OCI-LY7 (cell line): ENCODE measurements at places on chromosomes 1 and 21.

GRCh38 chr1:151444783-151445177 is 14.5 kb downstream of the POGZ start:
- DNase-seq, result peak; percentile 31

DNA sequence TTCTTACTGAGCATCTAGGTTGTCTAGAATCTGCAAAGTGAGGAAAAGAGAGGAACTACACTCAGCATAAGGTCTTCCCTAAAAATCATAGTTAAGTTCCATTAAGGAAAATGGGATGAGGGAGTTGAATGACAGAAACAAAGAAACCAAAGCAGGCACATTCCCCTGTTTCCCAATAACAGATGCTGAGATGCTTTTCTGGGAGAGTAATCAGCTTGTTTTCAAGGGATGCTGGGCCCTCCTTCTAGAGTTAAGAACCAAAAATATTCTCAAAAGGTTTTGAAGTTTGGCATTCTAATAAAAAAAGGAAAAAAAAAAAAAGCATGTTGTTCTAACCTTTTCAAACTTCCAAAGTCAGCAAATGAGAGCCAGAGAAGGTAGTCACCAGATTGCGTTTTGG is 105.2 kb upstream of the ZNF648 start:
- no peak for DNase-seq

DNA sequence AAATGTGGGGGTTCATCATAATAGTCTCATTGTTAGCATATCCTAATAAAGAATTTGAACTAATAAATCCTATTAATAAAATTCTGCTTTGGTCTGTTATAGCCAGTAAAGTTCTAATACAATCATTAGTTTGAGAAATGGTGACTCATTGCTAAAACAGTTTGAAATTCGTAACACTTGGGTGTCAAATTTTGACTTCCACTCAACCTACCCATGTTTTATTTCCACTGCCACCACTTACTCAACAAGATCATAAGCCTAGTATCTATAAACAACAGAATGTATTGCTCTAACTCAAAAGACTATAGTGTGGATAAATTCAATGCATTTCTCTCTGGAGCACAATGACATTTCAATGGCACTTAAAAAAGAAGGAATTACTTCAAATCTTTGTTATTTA is 29.1 kb downstream of the LGALS8 start:
- no peak for DNase-seq

GRCh38 chr1:28045777-28046176 is 42.6 kb downstream of the EYA3 start:
- no peak for DNase-seq

- no peak for DNase-seq
Observed at GRCh38 chr1:160901768-160902167, 16.8 kb upstream of the ITLN1 start.

DNA sequence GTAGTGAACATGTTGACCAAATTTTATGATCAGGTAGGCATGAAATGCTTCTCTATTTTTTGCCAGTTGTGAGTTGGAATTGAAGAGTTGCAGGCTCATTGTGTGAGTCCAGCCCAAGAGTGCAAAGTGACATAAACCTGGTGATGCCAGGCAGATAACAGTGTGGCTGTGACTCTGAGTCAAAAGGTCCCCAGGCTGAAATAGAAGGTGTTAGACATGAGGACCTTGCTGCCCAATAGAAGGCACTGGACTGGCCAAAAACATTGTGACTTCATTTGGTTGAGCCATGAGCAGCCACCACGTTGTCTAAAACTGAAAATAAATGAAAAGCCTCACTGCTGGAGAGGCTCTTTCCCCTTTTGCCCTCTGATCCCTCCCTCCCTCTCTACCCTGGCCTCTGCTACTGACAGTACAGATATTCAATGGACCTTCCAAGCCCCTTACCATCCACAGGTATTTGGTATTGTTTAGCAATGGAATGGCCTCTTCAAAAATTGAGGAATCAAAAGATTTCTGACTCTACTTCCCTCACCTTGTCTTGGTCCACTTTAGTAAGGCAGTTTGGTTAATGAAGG is 67.8 kb upstream of the ABCD3 start:
- no peak for DNase-seq

DNA sequence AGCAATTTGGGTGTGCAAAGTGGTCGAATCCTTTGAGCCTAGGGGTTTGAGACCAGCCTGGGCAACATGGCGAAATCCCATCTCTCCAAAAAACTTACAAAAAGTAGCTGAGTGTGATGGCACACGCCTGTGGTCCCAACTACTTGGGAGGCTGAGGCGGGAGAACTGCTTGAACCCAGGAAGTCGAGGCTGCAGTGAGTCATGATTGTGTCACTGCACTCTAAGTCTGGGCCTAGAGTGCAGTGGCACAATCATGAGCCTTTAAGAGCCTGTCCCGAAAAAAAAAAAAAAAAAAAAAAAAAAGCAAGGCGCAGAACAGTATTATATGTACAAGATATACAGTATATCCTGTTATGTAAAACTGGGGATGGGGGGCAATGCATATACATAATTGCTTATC is 25.1 kb upstream of the HTR1D start:
- DNase-seq, result no peak

- DNase-seq, result no peak
Observed at GRCh38 chr1:224488806-224489499, 54.4 kb upstream of the WDR26 start.
